ENCODE measurements at places on chromosomes 7 and 10.

GRCh38 chr7:92685136-92686042 lies 95.2 kb upstream of the FAM133B start:
- no peak for DNase-seq

- DNase-seq, result no peak
These were observed 645.4 kb upstream of the SORCS1 start for GRCh38 chr10:107809889-107810288.

DNA sequence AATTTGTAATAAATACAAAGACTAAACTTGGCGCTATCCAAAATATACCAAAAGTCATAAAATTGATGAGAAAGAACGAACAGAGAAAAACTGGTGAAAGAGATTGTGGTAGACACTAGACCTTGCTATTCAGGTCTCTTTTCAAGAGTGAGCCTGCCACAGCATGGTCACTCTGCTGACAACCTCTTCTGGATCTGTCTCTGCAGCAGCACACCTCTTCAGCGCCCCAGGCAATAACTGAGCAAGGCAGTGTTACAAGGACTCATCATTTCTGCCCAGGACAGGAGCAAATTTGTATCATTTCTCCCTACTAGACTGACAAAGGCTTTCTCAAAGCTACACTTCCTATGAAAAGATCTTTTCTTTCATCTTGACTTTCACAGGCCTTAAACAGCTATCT lies 976.0 kb downstream of the DNAJB9 start:
- DNase-seq, result no peak

GRCh38 chr7:50409856-50410745 lies 40.0 kb downstream of the FIGNL1 start:
- no peak for DNase-seq

DNA sequence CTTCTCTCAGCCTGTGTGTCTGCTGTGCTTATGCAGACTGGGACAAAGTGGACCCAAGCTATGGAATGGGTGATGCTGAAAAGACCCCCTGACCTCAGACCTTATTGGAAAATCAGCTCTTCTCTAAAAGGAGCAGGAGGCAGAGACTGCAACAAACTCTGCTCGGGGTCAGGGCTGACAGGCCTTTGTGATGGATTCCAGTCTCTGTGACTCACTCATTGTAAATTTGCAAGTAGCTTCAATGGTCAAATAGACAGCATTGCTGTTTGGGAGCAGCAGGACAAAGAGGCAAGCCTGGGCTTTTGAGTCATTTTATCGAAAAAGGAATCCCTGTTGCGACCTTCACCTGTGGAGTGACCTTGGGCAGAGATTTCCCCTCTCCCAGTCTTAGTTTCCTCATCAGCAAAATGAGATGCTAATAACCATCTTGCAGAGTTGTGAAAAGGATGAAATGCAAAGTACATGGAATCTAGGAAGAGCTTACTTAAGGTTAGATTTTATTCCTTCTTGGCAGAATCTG lies 26.1 kb upstream of the GPR26 start:
- no peak for DNase-seq

- DNase-seq, result no peak
These were observed 148.1 kb downstream of the DNAJB9 start for GRCh38 chr7:108717781-108718180.

GRCh38 chr10:106707657-106708056 lies 456.8 kb downstream of the SORCS1 start:
- DNase-seq, result no peak

- no peak for DNase-seq
These were observed 123.0 kb downstream of the CXCL12 start for GRCh38 chr10:44261710-44262455.

DNA sequence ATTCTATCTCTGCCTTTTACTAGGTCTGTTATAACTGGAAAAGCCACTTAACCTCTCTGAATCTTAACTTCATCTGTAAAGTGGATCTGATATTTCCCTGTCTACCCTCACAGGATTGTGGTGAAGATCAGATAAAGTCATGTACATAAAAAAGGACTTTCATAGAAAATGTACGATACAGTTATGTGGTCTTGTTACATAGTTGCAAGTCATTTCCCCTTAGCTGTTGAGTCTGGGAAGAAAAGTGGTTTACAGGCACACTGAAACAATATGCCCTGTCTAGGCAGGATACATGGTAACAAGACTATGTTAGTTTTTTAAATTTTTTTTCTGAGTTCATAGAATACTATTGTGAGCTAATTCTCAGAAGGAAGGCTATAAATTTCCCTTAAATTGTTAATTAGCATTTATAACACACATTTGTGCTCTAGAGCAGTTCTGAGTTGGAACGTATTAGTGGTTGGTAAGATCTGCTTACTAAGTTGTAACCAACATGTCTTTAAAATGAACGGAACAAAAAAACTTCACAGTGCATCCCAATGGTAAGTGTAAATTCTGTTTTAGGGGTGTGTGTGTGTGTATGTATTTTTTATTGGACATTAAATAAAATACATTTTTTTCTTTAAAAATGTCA lies 7.1 kb upstream of the GSTO1 start:
- DNase-seq, result peak; percentile 53

DNA sequence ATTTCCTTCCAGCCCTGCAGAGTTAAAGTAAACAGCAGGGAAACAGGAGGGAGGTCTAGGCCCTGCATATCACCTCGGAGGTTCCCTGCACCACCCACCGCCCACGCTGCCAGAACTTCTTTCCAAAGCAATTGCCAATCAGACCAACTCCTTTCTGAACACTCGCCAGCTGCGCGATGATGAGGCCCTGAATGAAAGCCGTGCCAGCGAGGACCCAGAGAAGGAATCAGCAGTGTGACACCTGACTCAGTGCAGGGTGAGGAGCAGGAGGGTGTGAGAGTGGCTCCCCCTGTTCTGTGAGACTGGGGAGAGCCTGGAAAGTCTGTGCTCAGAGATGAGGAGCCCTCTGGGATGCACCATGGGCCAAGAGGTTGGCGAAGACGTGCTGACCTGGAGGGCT lies 3.3 kb upstream of the TCERG1L start:
- no peak for DNase-seq

DNA sequence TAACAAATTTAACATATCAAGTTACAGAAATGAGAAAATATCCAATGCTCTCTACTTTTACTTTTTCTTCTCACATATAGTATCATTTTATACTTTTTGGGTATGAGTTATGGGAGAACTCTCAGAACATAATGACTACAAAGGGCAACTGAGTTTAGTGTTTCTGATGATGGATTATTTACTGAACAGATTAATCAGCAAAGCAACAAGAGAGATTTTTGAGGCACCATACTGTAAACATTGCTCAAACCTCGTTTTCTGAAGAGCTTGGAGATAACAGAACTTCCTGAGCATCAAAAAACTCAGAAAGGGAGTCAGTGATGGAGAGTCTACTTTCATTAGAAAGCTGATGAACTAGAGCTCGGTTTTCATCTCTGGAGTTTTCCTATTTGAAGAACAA lies 84.8 kb upstream of the GSDME start:
- no peak for DNase-seq

DNA sequence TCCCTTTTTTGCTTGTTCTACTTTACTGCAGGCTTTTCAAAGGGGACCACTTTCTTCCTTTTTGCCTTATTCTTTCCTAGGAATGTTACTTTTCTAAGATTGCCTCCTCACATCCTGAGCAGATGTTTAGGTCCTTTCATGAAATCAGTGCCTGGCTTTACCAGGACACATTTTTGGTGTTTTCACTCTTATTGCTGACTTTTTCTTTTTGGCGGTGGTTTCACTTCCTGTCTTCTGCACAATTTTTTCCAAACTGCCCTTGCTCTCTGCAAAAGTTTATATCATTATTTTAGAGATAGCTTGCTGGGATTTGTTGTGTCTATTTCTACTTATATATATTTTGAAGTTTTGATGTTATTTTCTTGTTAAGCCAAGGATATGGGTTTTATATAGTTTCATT lies 332.2 kb upstream of the MTPN start:
- no peak for DNase-seq

- DNase-seq, result peak; percentile 82
These were observed 72.8 kb upstream of the ZNF722 start for GRCh38 chr7:63925626-63926460.

DNA sequence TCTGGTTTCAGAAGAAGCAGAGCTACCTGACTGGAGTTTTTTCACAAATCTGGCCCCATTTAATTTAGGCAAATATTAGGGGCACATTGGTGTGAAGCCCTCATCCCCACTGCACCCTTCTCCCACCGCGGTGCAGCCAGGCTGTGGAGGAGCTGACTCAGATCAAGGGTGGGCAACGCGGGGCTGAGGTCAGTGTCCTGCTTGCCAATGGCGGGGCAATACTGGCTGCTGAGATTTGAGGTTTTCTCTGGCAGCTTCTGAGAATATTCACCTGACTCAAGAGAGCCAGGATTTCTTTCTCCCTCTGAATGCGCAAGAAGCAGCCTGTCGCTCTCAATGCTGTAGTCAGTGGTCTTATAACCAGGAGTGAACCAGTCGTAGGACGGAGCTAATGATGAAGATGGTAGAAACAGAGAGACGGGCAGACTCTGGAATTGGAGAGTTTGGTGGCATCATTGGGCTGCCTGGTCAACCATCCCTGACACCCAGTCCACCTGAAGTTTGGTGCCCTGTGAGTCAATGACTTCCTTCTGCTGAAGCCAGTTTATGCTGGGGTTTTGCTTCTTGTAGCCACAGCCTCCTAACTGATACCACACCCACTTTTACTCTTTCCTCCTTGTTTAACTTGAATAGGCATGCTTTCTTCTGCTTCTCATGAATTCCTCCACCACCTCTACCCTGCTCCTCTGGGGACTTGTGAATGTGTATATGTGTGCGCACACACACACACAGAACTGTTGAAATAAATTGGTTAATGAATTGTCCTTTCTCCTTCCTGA lies 123.7 kb upstream of the CTBP2 start:
- DNase-seq, result no peak

- DNase-seq, result no peak
These were observed 86.7 kb downstream of the MDFIC start for GRCh38 chr7:115008465-115009114.

GRCh38 chr10:125226005-125226404 lies 65.6 kb upstream of the CTBP2 start:
- no peak for DNase-seq

- no peak for DNase-seq
These were observed 53.8 kb downstream of the KDM7A start for GRCh38 chr7:140122965-140123364.

DNA sequence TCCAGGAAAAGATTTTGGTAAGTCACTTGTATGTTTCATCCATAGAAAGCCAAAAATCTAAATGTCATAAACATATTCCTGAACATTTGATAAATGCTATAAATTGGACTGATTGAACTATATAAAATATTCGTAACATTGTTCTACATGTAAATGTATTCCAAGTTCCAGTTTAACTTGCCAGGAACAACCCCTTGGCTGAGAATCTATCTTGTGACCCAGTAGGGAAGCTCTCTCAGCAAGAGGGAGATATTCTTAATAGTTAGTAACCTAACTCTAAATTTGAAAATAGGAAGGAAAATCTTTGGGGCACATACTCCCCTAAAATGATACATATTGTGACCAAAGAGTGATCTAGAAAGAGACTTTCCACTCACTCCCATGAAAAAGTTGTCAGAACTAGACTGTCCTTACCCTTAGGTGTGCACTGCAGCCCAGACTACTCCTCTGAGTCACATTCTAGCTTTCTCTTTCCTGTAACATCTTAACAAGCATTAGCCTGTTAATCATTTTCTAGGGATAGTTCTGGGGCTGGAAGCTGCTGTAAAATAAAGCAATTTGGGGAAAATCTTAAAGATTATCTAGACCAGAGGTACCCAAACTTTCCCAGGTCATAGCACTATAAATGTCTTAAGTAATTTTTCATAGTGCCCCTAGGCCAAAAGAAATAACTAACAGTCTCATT lies 73.7 kb upstream of the SKAP2 start:
- no peak for DNase-seq

DNA sequence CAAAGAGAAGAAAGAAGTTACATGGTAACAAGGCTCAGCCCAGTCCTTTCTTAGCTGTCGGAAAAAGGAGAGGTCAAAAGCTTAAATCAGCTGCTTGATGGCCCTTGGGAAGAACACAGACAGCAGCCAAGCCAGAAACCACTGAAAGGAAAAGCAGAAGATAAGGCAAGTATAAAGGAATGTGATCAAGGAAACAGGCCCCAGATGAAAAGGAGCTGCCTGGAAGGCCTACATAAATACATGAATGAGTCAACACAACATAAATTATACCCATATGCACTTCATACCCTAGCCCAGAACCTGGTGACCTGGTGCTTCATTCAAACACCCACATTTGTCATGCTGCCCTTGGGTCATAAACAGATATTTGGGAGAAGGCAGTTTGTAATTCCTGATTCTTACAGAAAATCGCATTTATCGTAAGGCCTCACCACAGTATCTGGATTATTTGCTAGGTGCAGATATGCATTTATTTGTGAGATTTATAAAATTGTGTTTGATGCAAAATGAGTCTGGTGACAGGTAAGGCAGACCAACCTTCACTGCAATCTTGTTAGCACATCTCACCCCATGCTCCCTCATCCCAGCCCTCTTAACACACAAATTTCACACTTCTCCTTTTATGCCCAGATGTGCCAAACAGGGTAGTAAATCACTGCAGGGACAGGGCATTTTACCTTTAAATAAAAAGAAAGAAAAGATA lies 94.9 kb upstream of the KCNIP2 start:
- no peak for DNase-seq

DNA sequence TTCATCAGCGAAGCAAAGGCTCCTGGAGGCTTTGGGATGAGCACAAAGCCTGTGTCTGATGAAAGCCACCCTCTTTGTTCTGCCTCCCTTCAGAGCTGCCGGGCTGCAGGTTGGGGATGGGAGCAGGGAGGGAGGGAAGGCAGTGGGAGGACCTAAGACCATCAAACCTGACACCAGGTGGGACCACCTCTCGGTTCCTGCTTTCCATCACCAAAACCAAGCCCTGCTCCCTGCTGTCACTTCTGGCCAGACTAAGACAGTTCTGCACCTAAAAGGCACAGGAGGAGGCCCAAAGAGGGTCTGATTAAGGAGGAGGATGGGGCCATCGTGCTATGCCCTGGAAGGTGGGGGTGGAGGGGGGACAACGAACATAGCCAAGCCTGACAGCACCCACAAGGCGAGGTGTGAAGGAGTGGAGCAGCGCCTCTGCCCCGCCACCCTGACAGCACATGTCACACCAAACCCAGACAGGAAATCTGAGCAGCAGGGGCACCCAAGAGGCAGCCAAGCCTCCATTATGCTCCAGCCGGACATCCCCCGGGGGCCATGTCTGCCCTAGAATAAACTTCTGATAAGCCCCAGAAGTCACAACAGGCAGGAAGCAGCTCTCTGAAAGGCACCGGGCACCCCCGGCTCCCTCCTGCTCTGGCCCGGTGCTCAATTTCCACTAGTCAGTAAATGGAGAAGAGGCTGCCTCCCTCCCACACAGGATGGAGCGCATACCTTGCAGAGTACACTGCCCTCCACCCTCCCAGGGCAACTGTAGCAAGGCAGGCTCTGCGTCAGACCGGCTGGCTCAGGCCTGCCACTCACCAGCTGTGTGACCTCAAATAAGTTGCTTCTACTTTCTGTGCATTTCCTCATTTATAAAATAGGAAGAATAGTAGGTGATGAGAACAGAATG lies 48.9 kb downstream of the DLG5 start:
- no peak for DNase-seq

- no peak for DNase-seq
These were observed 56.8 kb upstream of the YAE1 start for GRCh38 chr7:39509436-39509835.

Data from GDM1 (cell line).